ENCODE measurements at places on chromosomes 12 and 14. TPM values are rescaled to one million over a fixed set of nuclear protein-coding genes. Genes with fewer than 3 reads are reported as not detected.

TNS2 gene
- 104 TPM for total RNA-seq

ASB2 gene
- total RNA-seq = 115 TPM

LRP1 gene
- total RNA-seq = 79.7 TPM

ARHGEF25 gene
- total RNA-seq = 14.0 TPM

PSMA6 gene
- total RNA-seq = 170 TPM
